ENCODE measurements at places on chromosomes 2 and 18. TPM values are rescaled to one million over a fixed set of nuclear protein-coding genes. Genes with fewer than 3 reads are reported as not detected.

GRCh38 chr18:59054496-59055287, 85.0 kb upstream of the SEC11C start:
- no peak for DNase-seq

DNA sequence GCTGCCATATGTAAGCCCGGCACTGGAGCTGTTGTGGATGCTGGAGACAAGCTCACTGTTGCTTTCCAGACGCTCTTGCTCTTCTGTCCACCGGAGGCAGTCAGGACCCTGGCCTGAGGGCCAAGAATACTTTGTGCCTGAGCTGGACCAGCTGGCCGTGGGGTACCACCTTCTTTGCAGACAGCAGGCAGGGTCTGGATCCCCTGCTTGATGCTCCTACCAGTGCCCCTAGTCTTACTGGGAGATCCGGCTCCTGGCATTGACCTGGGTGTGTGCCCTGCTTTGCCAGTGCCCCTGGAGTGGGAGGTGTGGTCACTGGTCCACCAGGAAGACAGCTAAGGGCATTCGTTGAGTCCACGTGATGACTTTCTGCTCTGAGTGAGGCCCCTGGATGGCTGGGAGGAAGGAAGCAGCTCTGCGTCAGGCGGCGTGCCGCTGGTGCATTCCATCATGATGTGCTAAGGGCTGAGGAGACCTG, 59.3 kb downstream of the LRRFIP1 start:
- no peak for DNase-seq

GRCh38 chr2:127564429-127565260, 29.2 kb downstream of the MYO7B start:
- DNase-seq, result no peak

GRCh38 chr2:215982465-215982875, 30.9 kb downstream of the MREG start:
- DNase-seq, result no peak

DNA sequence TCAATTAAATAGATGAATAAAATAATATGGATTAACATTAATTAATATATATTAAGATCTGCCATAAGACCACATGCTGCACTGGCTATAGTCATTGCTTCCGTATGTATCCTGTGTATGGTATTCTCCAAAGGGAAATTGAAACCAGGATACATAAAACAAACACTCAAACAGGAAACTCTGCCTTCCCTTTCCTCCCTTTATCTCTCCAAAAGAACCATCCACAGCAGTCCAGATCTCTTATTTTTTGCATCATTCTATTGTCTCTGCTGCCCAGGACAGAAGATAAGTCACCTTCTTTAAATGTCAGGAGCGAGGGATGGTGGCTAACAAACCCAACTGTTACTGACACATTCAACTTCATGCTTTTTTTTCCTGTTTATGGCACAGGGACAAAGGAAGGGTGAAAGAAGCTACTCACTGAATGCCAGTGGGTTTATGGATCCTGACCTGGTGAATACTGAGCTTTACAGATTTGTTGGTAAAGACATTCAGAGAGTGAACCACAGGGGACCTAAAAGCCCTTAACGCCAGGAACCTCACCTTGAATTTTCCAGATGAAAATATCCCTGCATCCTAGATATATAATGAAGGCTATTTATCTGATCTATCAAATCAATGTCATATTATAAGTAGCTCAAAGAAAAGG, 67.5 kb downstream of the CSRNP3 start:
- DNase-seq, result no peak

GRCh38 chr2:105248316-105249070, 7.0 kb downstream of the GPR45 start:
- no peak for DNase-seq

ERBB4 gene
- total RNA-seq, result 43.8 TPM

SULT1C4 gene
- total RNA-seq, result 35.5 TPM

MC5R gene
- total RNA-seq, result not detected
